ENCODE measurements at places on chromosomes 6 and 20.

GRCh38 chr20:18986146-18986830 is 172.7 kb downstream of the SCP2D1 start:
- no peak for DNase-seq

- DNase-seq, result no peak
Observed at GRCh38 chr6:134757911-134758361, 192.0 kb downstream of the ALDH8A1 start.

GRCh38 chr6:73308712-73309534 is 45.2 kb downstream of the DPPA5 start:
- DNase-seq, result no peak

- DNase-seq, result peak; percentile 25
Observed at GRCh38 chr6:104226790-104227446, 632.8 kb downstream of the HACE1 start.

DNA sequence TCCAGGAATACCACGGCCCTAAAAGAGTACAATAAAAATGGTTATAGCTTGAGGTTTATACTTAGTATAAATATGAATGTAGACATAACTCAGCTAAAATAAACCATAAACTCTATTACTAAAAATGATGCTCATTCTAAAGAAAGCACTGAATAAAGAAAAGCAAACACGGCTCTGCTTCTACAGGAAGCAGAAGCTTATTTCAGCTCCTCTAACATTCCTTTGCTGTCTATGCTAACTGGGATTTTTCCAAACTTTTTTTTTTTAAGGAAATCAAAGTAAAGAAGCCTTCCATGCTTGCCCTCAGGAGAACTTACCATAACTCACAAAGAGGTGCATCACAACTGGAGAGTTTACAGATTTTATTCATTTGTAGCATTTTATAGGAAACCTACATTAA is 30.8 kb downstream of the COL9A1 start:
- no peak for DNase-seq

DNA sequence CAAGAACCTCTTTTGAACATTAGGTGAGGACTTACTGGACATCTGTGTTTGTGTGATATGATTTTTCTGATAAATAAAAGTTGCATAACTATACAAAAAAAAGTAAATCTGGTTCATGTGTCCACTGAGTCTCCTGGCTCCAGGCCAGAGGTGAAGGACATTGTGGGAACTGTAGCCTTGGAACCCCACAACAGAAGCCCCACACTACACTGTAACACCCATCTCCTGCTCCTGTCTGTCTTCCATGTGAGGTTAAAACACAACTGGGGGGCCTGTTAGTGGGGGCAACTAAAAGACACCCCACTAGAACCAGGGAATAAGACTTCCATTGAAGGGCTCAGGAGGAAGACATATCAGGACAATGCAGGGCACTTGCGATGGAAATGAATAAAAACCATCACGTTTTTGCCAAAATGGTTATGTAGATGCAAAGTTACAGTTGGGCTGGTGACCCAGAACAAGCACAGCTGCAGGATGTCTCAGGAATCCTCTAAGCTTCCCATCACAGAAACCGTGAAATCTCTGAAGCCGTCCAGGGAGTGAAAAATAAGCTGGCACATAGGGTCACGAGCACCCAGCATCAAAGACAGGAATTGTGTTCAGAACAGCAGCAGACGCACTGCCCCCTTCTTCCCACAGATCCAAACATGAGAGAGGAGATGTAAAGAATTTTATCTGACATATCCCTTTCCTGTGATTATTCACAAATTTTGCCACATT is 36.7 kb upstream of the PCSK2 start:
- no peak for DNase-seq

DNA sequence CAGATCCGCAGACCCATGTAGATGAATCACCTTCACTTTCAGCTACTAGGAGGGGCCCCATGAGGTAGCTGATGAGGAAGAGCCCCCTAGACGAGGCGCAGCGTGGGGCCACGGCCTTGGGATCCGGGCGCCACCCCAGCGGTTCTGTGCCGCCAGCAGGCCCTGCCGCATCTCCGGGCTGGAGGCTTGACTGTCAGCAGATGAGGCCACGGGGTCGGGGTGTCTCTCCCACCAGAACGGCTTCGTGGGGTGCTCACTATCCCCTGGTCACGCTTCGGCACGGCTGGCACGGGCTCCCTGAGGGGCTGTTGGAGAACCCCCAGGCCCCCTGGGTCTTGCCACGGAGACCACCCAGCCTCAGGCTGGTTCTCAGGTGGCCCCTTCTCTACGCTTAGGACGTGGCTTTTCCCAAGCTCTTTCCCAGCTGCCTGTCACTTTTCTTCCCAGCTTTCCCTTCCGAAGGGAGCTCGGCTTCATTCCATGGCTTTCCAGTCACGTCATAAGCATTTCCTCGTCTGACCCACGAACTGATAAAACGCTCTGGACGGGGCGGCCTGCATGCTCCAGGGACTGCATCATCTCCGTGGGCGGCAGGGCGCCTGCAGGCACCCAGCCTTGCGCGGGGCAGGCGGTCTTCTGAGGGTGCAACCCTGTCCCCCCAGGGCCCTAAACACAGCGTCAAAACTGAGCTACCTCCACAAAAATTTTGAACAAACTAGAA is 85.9 kb downstream of the THBS2 start:
- no peak for DNase-seq

GRCh38 chr20:58693226-58694006 is 816 bp downstream of the NPEPL1 start:
- no peak for DNase-seq

DNA sequence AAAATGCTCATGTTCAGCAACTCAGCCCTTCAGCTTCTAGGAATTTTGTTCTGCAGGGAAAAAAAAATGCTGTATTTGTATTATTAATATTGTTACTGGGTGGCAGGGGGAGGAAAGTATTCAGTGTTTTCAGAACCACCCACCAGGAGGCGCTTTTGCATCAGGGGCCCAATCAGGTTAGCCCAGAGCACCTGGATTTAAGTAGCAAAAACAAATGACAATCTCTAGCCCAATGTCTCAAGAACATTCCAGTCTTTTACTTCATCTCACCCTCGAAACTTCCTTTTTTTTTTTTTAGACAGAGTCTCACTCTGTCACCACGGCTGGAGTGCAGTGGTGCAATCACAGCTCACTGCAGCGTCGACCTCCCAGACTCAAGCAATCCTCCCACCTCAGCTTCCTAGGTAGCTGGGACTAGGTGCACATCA is 635 bp upstream of the C20orf203 start:
- peak; percentile 14 for DNase-seq

DNA sequence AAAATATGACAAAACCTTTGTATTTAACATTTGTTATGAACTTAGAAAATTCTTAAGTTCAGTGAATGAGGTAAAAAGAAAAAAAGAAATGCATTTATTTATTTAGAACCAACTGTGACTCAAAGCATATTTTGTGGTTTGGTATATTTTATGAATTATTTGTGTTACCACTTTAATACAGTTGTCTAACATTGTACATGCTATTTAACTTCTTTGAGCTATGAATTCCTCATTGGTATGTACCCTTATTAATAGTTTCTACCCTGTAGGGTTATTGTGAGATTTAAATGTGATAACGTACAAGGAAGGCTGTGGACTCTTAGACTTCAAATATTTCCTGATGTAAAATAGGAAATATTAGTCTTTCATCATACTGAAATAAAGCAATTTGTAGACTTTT is 162.6 kb downstream of the MMUT start:
- DNase-seq, result no peak

GRCh38 chr6:108785653-108786052 is 62.6 kb upstream of the ARMC2 start:
- no peak for DNase-seq

GRCh38 chr20:45892049-45892825 is 1.1 kb downstream of the CTSA start:
- DNase-seq, result no peak
